ENCODE measurements at places on chromosomes 4 and X.
A peak's percentile ranks its signal among the peaks of the same experiment; 100 is the strongest.

- H3K36me3 ChIP-seq: no peaks in the 10 kb centered on the region
- no peak for DNase-seq
- H3K27me3 ChIP-seq: no peaks in the 10 kb centered on the region
- H3K4me3 ChIP-seq: no peak overlapping the region
- no peak overlapping the region for H3K27ac ChIP-seq
These were observed 324.8 kb downstream of the FRMPD4 start for GRCh38 chrX:12463052-12463451.

DNA sequence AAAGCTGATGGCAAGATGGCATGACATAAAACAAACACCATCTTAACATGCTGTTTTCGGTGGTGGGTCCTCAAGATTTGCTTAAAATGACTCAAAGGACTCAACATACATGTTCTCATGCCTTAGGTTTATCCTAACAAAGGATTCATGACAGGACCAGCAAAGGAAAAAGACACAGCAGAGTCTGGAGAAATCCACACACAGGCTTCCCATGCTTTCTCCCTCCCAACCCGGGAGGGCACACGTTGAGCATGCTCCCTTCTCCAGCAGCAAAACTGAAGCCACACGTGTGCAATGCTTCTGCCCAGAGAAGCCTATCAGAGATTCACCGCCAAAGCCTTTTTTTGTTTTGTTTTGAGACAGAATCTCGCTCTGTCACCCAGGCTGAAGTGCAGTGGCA lies 39.9 kb downstream of the SAT1 start:
- no peak for DNase-seq
- H3K36me3 ChIP-seq: no peaks in the 10 kb centered on the region
- H3K27ac ChIP-seq: no peak overlapping the region
- H3K4me1 ChIP-seq: no peaks in the 10 kb centered on the region
- no peaks in the 10 kb centered on the region for H3K27me3 ChIP-seq

DNA sequence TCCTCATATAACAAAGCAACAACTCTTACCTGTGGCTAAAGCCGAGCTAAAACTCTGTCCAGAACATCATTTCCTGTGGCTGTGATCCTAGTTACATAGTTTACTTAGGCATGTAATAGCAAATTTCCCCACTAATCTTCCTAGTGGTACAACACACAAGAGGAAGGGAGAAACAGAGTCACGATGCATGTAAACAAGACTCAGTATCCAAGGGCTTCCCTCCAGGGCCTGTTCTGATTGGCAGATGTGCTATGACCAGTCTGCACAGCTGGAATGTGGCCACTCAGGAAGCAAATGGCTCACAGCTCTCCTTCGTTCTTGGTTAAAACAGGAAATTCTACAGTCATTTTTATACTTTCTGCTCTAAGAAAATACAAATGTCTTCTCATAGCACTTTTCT lies 49.2 kb upstream of the PRSS48 start:
- peaks cover 42% of the 10 kb centered on the region for H3K4me1 ChIP-seq
- H3K36me3 ChIP-seq: no peaks in the 10 kb centered on the region
- H3K4me3 ChIP-seq: peak overlapping the region; percentile 31

GRCh38 chr4:176999935-177000543 lies 207.3 kb upstream of the VEGFC start:
- H3K36me3 ChIP-seq: no peaks in the 10 kb centered on the region
- H3K4me1 ChIP-seq: no peaks in the 10 kb centered on the region
- DNase-seq: no peak
- H3K27me3 ChIP-seq: no peaks in the 10 kb centered on the region
- no peak overlapping the region for H3K27ac ChIP-seq
